Stimulated activated CD8-positive, alpha-beta memory T cell treated with anti-CD3 and anti-CD28 coated beads, Interleukin-7, amount 100 ng/mL, for 24 hours (primary cell): ENCODE measurements at places on chromosomes 2 and 18.

DNA sequence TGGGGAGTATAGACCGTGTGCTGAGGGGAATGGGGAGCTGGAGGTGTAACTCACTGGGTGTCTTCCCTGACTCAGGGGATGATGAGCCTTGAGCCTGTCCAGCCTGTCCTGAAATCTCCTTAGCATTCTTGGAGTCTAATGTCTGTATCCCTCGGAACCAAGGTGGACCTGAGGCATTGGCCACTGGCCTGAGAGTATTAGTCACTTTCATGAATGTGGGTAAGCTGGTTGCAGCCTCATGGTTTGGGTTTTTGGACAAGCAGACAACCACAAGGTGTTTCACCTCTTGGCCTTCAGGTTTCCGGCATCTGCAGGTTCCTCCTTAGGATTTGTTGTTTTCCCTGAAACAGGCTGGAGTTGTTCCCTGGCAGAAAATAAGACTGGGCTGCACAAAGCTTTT, 63.2 kb downstream of the PRKCE start:
- no peak for DNase-seq

DNA sequence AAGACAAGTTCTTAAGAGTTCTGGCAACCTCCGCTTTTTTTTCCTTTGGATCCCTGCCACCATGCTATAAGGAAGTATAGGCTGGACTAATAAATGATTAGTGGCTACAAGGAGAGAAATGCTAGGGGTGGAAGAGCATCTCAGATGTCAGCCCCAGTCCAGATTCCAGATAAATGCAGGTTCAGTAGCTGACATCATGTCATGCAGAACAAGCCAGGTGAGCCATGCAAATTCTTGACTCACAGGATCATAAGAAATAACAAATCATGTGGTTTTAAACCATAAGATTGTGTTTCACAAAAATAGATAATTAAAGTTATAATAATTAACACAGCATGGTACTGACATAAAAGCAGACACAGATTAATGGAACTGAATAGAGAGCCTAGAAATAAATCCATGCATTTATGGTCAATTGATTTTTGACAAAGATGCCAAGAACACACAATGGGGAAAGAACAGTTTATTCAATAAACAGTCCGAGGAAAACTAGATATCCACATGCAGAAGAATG, 152.9 kb upstream of the SESTD1 start:
- no peak for DNase-seq

- no peak for DNase-seq
Observed at GRCh38 chr2:12504443-12504842, 212.3 kb upstream of the TRIB2 start.

GRCh38 chr2:37555457-37555856, 116.0 kb downstream of the CDC42EP3 start:
- no peak for DNase-seq

DNA sequence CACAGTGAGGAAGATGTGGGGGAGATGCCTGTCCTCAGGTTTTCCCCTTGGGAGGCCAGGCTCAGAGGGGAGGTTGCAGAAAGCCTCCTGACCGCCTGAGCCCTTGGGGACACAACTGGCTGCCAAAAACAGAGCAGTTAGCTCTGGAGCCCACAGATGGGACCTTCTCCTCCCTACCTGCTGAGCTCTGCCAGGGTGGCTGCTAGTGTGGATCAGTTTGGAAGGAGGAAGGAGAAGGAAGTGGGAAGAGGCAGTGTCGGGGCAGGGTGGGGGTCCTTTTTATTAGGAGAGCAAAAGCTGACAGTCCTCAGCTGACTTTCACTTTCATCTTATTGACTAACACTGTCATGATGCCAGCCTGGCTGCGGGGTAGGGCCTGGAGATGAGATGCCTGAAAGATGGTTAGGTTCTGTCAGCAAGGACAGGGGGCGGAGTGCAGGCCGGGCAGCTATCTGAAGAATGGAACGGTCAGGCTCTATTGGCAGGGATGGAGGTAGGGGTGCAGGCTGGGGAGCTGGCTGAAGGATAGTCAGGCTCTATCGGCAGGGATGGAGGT, 188.5 kb upstream of the HDAC4 start:
- no peak for DNase-seq

DNA sequence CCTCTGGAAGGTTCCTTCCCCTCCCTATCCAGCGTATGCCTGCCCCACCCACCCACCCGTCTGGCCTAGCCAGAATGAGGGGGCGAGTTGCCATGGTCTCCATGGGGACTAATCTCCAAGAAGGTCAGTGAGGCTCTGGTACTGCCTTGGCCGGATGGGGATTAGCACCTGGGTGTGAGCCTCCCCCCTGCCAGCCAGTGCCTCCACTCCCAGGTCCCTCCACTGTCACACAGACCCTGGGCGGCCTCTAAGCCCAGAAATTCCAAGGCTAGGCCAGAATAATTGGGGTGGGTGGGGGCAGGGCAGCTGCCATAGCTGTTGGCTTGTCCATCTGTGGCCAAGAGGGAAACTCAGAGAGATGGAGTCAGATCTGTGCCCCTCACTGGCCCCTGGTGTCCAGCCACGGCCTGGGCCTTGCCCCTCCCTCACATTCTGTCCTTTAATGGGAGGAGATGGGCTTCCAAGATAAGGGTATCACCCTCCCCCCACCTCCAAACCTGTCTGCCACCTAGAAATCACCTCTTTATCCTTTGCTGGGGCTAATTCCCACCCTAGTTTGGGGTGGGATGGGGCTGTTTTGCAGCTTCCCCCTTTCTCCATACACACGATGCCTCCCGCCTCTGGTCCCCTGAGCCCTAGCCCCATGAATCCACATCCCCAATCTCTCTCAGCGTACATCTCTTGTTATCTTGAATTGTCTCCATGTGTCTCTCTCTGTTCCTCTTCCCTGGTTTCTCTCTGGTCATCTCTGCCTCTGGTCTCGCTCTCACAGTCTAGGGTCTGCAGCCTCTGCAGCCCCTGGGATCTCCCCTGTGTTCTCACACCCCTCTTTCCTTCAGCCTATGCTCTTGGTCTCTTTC, 6.0 kb upstream of the CRYBA2 start:
- DNase-seq, result no peak

DNA sequence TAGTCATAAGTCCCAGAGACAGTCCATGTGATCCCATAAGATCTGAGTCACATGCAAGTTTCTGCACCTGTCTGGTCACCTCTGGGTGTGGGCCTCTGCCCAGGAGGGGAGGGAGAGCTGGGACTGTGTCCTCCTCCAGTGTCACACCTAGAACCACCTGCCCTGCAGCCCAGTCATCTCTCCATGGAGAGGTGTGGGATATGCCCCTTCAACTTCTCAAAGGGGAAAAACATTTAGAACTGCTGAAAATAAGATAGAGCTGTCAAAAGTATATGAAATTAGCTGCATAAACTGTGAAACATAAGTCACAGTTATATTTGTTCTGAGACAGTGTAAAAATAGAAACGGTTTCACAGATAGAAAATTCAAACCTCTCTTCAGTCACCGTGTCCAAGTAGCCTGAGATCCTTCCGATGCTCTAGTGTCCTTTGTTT, 55.4 kb downstream of the NGEF start:
- no peak for DNase-seq

DNA sequence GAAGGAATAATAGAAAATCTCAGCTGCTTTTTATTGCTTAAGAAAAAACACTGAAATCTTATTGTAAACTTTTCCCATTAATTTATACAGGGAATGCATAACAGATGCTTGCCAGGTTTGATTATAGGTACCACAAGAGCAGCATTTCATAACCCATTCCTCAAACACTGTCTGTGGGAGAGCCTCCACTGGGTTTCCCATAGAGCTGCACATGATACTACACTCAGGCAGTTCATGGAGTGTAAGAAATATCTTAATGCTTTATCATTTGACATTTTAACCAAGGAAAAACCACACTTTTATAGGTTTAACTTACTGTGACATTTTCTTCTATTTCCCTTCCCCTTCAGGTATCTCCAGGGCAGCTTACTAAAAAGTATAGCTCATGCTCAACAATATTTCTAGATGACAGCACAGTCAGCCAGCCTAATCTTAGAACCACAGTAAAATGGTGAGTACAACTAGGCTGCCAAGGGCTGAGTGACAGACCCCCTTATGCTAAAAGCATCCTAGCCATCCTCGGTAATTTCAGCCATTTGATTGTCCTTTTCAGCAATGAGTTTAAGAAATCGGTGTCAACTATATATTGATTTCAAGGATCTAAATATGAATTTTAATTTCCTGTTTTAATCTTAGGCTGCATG, 22.3 kb downstream of the CCNYL1 start:
- DNase-seq, result no peak

DNA sequence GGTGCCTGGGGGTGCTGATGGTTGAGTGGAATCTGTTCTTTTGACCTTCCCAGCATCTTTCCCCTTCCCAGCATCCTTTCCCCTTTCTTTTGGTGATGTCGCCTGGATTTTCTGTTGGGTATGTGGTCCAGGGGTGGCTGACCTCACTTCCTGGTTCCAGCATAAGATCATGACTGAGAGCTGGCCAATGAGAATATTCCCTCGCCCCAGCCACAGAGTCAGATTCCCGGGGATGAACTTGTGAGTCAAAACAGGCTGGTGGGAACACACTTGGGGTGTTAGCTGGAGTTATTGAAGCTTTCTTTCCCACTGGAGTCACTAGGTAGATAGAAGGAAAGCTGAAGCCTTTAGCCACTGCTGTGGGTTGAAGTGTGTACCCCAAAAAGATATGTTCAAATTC, 28.0 kb upstream of the FOSL2 start:
- no peak for DNase-seq

GRCh38 chr18:61551586-61551985, 218.4 kb downstream of the CDH20 start:
- DNase-seq, result no peak

GRCh38 chr2:46032161-46032813, 264.9 kb upstream of the EPAS1 start:
- no peak for DNase-seq

GRCh38 chr2:26612522-26613240, 28.5 kb downstream of the CIB4 start:
- no peak for DNase-seq

DNA sequence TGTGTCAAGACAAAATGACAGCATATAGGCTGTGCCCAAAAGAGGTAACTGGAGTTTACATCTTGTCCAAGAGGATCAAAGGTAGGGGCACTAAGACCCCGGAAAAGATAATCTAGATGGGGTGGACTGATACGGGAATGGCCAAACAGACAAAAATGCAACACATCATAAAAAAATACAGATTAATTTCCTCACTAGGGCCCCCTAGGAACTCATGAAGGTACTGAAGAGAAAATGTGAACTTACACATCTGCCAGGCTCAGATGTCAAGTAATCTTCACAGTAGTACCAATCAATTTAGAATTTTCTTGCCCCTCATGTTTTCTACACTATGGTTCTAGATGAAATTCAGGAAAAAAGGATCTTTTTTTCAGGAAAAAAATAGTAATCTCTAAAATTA, 115.6 kb upstream of the REG3A start:
- DNase-seq, result no peak

- no peak for DNase-seq
Observed at GRCh38 chr2:1648241-1649102, 95.8 kb downstream of the PXDN start.

DNA sequence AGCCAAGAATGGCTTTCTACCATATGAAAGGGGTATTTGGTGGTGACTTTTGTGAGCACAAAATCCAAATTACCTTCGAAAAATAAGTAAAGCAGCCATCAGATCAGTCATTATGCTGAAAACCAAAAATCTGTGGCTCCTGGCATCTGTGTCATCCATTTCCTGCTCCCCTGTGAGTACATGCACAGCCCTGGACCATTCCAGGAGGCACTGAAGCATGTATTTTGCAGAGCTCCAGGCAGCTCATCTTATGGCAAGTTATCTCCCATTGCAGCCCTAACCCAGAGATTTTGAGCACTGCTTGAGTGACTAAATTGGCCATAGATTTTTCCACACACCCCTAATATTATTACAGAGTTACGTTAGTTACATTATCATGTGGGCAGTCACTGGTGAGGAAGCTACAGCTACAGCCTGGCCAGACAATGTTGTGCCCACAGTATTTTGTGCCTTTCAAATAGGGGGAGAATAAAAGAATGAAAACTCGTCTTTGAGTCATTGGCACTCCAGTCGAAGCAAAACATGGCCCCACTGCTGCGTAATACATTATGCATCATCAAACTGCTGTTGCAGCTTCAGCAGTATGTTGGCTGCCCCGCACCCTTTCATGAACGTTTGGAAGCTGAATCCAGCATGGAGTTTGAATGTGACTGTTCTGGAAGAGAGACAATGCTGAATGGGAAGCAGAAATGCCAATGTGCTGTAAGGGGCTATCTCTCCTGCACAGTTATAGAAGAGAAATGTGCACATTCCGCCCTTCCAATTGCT, 702.2 kb downstream of the RNF144A start:
- DNase-seq, result no peak

- peak; percentile 61 for DNase-seq
Observed at GRCh38 chr2:70948337-70949003, 12.8 kb downstream of the ATP6V1B1 start.

- DNase-seq, result no peak
Observed at GRCh38 chr2:127083819-127084503, 23.0 kb downstream of the BIN1 start.

DNA sequence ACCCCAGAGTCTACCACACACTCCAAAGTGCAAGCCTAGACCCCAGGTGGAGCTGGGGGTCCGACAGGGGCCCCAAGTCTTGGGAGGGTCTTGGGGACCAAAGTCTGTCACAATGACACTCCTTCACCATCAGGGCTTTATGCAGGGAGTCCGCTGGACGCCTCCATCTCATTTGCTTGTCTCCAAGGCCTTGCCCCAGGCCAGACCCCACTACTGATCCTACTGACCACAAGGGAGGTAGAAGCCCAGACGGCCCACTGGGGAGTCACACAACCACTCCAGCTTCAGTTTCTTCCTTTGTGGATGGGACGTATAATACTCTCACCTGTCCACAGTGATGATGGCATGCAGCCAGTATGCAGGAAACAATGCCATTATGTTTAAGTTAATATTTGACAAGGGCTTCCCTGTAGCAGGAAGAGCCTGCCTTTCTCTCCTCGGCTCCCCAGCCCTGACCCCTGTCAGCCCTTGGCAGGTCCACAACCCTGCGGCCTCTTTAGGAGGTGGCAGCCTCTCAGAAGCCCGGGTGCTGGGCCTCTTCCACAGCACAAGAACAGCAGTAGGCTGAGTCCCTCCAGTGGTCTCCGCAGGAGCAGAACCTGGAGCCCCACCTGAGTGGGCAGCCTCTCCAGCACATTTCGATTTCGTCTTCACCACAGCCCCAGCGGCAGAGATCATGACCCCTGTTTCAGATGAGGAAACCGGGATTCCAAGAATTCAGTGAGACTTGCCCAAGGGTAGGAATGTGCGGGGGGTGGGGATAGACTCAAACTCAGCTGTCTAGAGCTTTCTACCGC, 6.5 kb downstream of the BIN1 start:
- DNase-seq, result no peak

DNA sequence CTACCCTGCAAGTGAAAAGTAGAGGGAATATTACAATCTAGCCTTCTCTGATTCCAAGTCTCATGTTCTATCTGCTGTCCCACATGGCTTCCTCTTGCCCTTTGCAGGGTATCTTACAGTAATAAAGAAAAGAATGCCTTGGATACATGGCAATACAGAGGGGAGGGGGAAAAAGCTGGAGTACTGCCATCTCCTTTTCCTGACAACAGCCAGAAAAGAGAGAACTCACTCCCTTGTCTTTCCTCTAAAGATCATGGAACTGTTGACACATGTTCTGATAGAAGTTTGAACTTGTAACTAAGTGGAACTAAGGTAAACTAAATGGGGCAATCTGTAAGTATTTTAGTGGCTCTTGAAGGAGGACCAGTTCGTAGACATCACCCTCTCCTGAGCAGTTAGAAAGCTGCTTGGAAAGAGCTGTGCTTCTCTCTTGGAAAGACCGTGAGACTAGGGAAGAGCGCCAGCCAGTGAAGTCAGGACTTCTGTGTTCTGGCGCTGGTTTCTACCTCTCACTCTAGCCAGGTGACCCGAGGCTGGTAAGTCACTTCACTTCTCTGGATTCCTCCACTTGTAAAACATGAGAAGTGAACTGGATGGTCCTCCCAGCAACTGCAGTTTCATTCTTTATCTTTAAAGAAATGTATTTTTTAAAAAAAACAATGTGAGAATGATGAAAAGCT, 242.3 kb upstream of the FOSL2 start:
- DNase-seq, result no peak
